NCI-H446 treated with DMSO at 0.1 percent for 48 hours (cell line): ENCODE measurements at places on chromosomes 12 and 14.
A peak's percentile ranks its signal among the peaks of the same experiment; 100 is the strongest.

DNA sequence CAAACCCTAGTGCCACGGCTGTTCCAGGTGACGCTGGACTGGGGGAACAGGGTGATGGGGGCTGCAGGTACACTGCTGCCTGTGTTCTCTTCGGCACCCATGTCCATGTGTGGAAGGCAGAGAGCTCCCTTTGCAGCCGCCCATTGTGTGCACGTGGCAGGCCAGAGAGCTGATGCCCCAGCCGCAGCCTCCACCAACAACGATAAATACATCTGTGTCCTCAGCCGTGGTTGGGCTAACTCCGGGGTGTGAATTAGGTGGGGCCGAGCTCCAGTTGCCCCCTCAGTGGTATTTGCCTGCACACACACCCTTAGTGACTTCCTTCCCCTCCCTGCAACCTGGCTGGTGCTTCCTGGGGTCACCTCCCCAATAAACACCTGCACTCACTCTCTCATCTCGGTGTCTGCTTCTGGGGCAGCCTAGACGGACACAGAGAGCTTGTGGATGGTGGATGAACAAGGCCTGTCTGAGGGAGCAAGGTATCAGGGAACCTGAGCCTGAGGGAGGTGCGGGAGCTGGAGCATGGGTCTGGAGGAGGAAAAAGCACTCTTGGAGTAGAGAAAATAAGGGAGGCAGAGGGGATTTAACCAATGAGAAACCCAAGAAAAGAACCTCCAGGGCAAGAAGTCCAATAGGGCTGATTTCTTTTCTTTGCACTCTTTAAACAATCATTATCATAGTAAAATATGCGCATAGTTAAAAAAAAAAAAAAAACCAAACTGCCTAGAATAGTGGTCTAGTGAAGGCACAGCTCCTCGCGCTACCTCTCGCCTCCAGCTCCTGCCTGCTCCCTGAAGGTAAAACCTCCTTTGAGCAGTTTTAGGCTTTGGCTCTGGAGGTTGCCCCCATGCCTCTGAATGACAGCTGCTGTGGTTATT lies 112.6 kb downstream of the ZNF664 start:
- DNase-seq, result no peak

- no peak for DNase-seq
Measured at GRCh38 chr12:116165036-116165425, 112.5 kb downstream of the MED13L start.

- peak; percentile 59 for DNase-seq
Measured at GRCh38 chr14:99605299-99605961, 1.4 kb upstream of the CCDC85C start.

DNA sequence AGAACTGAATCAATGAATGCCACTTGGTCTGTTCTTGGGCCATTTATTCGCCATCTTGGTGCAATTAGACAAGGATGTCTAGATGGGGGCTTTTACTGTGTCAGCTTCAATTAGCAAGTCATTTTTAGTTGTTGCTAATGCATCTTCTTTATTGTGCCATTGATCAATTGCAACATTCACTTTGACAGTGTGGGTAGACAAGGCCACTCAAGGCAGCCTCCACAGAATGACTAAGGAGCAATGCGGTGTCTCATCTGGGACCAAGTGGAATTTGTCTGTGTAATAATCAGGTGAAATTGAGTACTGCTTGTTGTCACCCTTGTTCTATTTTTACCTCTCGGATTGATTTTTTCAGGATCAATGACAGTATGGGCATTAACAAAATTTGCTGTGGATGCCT lies 275.9 kb downstream of the CACNA1C start:
- DNase-seq, result no peak

GRCh38 chr12:30967026-30967425 lies 40.5 kb downstream of the TSPAN11 start:
- no peak for DNase-seq

DNA sequence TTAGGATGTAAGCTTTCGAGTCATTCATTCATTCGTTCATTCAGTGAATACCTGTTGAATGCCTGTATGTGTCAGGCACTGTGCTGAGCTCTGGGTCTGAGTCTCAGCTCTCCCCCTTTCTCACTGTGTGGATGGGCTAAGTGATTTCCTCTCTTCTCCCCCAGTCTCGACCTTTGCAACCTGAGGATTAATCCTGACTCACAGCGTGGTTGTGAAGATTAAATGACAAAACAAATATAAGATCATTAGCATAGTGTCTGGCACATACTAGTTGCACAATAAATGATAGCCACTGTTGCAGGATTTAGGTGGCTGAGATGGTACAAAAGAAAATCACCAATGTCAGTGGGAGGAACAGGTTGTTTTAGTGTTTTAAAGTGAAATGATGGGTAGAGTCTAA lies 136.7 kb downstream of the GPR135 start:
- no peak for DNase-seq

DNA sequence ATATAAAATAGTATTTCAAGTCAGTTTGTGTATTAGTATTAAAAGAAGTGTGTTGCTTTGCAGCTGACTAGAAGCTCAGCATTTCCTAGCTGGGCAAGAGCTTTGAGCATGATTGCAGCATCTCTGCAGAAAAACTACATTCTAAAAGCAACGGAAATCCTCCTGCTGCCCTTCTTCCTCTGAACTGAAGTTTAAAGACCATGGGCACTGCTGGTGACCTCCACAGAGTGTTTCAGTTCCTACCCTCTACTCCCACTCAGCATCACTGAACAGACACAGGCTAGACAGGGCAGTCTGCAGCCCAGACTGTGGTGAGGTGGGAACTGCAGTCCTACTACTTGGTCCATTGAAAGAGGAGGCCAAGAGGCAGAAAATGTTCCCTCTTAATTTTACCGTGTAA lies 59.0 kb downstream of the FAR2 start:
- DNase-seq, result no peak

DNA sequence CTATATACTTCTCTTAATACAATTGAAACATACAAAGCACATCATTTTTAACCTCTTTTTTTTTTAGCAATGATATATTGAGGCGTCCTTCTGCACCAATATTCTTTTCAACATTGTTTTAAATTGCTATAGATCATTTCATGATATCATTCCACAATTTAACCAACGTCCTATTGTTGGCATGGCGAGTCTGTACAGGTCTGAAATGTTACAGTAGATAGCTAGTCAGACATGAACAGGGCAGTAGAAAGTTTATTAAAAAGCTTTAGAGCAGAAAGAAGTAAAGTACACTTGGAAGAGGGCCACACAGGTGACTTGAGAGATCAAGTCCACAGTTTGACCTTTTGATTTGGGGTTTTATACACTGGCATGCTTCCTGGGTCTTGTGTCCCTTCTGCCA lies 279.0 kb downstream of the PAWR start:
- DNase-seq, result no peak

DNA sequence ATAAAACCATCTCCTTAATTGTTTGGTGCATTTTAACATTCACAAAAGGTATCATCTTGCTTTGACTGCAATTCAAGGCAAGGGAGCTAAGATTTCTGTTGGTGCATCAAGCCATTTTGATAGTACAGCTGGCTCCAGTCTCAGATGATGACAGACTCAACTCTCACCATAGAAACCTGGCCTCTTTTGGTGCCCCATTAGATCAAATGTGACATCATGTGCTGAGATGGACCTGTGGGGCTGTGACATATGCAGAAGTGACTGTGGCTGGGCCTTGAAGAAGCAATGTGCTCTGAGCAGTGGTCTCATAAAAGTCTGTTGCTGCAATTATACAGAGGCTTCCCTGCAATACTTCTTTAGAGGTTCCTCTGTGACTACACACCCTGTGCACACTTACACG lies 88.4 kb downstream of the SLC2A13 start:
- no peak for DNase-seq

GRCh38 chr12:1794440-1795090 lies 25.8 kb upstream of the LRTM2 start:
- no peak for DNase-seq

GRCh38 chr12:95177201-95177768 lies 40.0 kb downstream of the FGD6 start:
- no peak for DNase-seq

- no peak for DNase-seq
Measured at GRCh38 chr12:50243507-50243906, 39.8 kb downstream of the LIMA1 start.

GRCh38 chr12:848173-848865 lies 95.9 kb downstream of the WNK1 start:
- DNase-seq, result no peak

GRCh38 chr12:50780013-50780412 lies 16.1 kb downstream of the ATF1 start:
- no peak for DNase-seq
